ENCODE measurements at places on chromosomes 1 and 21.

- no peak for DNase-seq
Measured at GRCh38 chr1:164602480-164603093, 43.6 kb downstream of the PBX1 start.

- DNase-seq, result no peak
Measured at GRCh38 chr1:12567288-12567819, 50.7 kb downstream of the DHRS3 start.

- no peak for DNase-seq
Measured at GRCh38 chr1:227782226-227782625, 33.2 kb upstream of the PRSS38 start.

- DNase-seq, result no peak
Measured at GRCh38 chr21:14600569-14601297, 54.6 kb upstream of the SAMSN1 start.

DNA sequence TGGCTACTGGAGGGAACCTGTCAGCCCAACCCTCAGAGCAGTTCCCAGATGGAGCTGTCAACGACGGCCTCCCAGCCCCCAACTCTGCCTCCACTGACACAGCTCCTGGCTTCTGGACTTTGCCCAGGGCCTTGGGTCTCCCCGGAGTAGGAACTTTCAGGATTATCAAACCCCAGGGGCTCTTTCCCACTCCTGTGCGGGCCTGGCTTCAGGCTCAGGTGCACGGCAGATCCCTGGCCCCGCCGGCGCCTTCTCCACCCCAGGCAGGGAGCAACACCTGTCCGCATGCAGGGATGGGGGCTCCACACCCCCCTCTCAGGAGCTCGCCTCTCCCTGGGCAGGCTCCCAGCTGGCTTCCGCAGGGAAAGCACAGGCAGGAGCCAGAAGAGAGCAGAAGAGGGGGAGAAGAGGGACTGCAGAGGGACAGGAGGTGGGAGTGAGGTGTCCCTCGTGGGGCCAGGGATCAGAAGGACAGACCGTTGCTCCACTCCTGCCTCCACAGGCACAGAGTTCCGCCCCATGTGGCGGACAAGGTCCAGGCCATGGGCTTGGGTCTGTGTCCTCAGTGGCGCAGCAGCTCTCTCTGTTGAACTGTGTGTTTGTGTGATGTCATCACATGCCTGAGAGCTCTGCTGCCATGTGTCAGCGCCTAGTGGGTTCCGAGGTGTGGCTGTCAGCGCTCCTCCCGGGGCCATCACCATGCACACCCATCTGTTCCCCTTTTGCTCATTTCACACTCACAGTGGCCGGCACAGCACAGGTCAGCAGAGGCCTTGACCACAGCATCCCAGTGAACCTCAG, 107.7 kb downstream of the PDE9A start:
- DNase-seq, result no peak

DNA sequence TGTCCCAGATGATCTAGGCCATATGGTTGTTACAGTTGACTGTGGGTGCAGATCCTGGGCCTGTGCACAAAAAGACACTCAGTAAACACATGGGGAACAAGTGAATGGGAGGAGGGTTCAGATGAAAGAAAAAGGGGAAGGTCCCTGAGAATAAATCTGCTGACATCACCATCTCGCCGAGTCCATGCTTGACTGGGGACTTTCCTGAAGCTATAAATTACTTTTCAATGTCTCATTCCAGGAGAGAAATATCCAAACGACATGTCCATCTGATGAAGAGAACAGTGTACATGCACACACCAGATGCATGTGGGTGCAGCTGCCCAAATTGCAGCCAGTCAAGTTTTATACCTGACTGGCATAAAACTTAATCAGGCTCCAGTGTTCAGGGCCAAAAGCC, 109.0 kb downstream of the HIVEP3 start:
- no peak for DNase-seq

GRCh38 chr1:215277532-215277931, 195.0 kb downstream of the KCNK2 start:
- no peak for DNase-seq

DNA sequence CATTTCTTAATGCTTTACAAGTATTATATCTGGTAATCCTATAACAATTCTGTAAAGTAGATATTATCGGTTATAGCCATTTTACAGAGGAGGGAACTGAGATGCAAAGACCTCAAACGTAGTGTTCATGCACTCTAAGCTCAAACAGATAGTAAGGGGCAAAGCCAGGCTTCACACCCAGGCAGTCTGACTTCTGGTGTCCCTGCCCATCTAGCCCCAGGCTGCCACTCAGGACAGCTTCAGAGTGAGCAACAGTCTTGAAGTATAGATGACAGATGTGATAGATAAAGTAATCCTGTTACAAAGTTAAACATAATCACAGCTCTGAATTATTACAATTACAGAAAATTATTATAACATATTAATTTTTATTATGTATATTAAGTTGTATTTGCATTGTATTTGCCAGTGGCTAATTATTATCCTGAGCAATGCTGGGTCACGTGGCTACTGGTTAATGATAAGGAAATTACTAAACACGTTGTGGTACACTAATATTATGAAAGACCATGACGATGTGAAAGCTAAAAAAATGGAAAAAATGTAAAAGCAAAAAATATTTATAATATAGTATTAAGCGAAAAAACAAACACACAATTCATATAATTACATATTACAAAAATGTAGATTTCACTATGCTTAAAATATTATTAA, 6.1 kb upstream of the TRAF3IP3 start:
- no peak for DNase-seq

- DNase-seq, result no peak
Measured at GRCh38 chr1:89670163-89670562, 37.2 kb downstream of the LRRC8C start.

- no peak for DNase-seq
Measured at GRCh38 chr1:239125027-239125426, 261.3 kb upstream of the CHRM3 start.

DNA sequence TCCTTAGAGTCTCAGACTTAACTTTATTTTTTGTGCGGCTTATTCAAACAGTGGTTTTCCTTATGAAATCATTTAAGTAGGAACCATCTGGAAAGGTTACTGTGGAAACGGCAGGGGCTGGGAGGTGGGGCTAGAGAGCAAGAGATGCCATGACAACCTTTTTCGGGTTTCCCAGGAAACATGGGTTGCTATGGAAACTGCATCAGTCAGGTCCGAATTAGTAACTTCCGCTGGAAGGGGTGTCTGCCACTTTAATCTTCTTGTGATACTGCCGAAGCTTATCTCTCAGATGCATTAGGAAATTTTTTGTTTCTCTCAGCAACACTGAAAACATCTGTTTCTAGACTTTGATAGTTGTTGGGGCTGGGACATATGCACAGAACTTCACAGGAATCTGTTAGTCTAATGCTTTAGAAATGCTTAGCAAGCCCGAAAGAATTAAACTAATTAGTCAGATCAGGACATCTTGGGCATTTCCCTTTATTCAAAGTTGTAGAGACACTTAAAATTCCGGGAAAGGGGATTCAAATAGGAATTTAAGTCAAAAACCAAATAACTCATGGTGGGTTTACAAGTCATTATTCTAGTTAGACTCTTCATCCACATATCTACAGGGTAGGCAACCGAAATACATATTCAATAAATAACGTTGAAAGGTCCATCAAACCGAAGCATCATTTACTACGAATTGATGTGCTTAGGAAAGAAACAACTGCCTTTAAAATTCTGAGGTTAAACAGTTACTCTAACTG, 2.6 kb downstream of the KCNA3 start:
- no peak for DNase-seq

DNA sequence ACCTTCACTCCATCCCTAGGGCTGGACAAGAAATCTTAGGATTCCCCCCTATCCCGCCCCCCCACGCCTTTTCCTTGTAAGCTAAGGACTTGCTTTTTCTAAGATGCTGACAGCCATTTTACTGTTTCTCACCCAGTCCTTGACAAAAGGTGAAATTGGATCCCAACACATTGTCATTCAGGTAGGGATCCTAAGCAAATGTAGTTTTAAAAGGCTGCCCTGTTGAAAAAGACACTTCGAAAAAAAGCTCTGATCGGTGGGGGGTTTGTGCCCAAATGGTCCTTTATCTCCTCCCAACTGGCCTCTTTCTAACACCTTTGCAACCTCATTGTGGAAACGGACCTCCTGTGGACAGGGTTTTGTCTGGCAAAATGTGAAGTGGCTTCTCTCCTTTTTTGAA, 2.9 kb downstream of the CACHD1 start:
- DNase-seq, result no peak

DNA sequence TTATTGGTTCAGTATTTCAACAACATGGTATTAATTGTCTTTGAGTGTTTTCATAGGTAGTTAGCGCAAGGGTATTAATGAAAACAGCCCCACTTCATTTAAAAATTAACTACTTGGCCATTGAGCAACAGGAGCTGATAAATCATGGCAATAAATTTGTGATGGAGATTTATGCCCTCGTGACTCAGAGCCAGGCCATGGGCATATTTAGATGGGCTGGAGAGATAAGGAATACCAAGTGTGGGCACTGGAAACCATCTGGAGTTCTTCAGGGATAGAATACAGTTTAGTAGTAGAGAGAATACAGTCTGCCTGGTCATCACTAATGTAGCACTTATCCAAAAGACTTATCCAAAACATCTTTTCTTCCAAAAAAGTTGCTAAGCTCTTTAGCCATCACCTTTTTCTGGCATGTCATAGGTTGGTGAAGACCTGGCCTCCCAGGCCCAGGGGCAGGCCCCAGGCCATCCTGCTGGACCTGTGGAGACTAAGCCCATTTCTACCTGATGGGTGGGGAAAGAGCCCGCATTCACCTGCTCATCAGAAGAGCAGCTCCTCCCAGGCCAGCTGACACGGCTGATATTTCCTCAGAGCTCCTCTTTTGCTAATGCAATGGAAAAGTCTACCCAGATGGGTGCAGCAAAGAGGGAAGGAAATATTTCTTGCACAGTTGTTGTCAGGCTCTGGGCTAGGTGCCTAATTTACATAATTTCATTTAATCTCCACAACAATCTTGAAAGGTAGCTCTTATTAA, 238.0 kb downstream of the TM2D1 start:
- DNase-seq, result no peak
